T-helper 17 cell (primary cell): ENCODE measurements at places on chromosomes 5 and 9.

DNA sequence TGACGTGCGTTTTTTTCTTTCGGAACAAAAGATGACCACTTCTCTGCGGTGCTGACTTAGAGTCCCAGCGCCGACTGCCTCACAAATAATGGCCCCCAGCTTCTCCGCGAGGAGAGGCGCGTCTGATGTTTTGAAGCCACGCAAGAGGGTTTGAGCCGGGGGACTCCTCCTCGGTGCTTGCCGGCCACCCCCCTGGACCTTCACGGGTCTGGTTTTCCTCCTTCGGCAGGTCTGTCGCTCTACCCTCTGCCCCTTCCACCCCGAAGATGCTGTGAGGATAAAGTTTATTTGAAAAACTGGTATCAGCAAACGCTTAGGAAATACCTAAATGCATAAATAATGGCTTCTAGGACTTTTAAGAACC lies 584 bp downstream of the USP20 start:
- H3K27ac ChIP-seq = peak overlapping the region; percentile 96
- H3K27me3 ChIP-seq = no peaks in the 10 kb centered on the region
- peaks cover 50% of the 10 kb centered on the region for H3K4me1 ChIP-seq
- peak overlapping the region; percentile 97 for H3K4me3 ChIP-seq
- DNase-seq = no peak

DNA sequence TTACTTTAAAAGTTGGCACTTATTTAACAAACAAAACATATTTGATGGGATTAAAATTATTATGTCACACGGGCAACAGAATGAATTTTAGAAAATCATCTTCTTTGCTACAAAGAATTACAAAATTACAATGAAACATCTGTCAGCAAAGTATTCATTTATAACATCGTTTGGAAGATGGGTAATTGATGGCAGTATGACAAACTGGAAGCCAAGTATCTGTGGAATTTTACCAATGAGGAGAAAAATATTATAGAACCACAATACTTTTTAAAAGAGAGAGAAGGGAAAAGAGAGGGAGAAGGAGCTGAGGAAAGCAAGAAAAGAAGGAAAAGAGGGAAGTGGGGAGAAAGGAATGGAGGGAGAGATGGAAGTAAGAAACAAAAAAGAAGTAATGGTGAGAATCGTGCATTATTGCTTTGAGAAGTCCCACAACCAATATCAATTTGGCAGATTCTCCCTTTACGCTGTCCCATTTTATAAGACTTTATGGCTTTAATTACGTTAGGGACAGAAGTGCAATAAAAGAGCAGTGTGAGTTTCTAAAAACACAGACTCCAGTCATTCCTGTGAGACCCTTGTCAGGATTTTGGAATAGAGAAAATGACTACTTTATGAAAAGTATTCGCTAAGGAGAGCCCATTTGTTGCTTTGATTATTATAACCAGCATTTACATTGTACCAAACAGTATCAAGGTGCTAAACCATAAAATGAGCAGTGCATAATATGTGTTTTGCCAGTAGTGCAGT lies 76.7 kb downstream of the LURAP1L start:
- H3K4me1 ChIP-seq = no peaks in the 10 kb centered on the region
- H3K4me3 ChIP-seq = no peak overlapping the region
- no peaks in the 10 kb centered on the region for H3K27me3 ChIP-seq
- H3K36me3 ChIP-seq = no peaks in the 10 kb centered on the region
- DNase-seq = no peak
- H3K27ac ChIP-seq = no peak overlapping the region

- H3K36me3 ChIP-seq = peaks cover 2% of the 10 kb centered on the region
- H3K27me3 ChIP-seq = peaks cover 67% of the 10 kb centered on the region
- H3K4me3 ChIP-seq = no peak overlapping the region
These were observed 36.5 kb upstream of the SH3PXD2B start for GRCh38 chr5:172490514-172491461.

GRCh38 chr9:4979239-4979638 lies 5.8 kb upstream of the JAK2 start:
- H3K27ac ChIP-seq = no peak overlapping the region
- H3K36me3 ChIP-seq = no peaks in the 10 kb centered on the region
- DNase-seq = no peak
- peaks cover 8% of the 10 kb centered on the region for H3K4me1 ChIP-seq
- peaks cover 19% of the 10 kb centered on the region for H3K27me3 ChIP-seq

GRCh38 chr9:113772121-113772810 lies 103.8 kb upstream of the ZNF618 start:
- no peaks in the 10 kb centered on the region for H3K4me1 ChIP-seq
- H3K27me3 ChIP-seq = peaks cover 15% of the 10 kb centered on the region
- H3K36me3 ChIP-seq = no peaks in the 10 kb centered on the region
- no peak for DNase-seq
- H3K4me3 ChIP-seq = no peak overlapping the region
- H3K27ac ChIP-seq = no peak overlapping the region

DNA sequence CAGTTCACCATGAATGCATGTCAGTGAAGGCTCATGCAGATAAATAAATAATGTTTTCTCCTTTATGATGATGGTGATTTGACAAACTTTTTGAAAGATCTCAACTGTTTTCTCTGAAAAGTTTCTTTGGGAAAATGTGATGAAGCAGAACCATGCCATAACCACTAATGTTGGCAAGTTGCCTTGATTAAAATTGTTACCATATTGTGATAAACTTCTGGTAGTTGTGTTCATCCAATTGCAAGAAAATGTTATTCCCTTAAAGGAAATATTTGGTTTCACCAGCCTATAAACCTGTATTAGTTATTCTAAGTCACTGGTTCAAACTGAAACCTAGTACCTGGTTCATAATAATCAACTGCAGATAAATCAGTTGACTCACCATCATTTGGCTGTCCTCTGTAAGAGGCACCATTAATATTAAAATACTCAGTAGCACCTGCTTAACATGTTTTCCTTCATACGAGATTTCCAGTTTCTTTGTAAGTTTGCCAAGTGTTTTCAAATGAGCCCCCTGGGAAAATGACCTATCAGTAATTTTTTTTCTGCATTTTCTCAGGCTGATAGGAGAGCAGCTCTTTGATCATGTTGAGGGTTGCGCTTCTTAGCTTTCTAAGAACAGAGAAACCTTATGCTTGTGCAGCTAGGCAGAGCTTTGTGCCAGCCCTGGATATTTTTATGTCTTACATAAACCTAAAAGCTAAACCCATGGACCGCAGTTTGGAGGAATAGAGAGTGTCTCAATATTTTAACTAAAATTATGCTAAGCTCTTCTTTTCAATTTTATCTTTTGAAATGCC lies 88.0 kb downstream of the LURAP1L start:
- no peak overlapping the region for H3K4me3 ChIP-seq
- H3K27me3 ChIP-seq = no peaks in the 10 kb centered on the region
- no peaks in the 10 kb centered on the region for H3K36me3 ChIP-seq
- DNase-seq = no peak
- H3K4me1 ChIP-seq = no peaks in the 10 kb centered on the region

DNA sequence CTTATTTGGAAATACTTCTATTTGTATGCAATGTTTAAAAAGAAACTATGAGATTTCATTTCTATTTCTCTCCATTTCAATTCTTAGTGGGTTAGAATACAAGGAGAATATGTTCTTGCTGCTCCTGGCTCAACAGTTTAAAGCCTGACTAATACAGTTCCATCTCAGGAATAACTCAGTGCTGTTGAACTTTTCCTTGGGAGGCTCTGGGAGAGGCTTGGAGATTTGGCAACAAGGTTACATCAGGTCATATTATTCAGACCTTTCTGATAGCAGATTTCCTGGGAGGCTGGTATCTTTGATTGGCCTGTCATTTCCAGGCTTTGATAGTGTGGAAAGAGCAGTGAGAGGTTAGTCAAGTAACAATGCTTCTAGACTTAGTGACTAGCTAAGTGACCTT lies 481.7 kb upstream of the KLF4 start:
- no peak overlapping the region for H3K27ac ChIP-seq
- no peak for DNase-seq
- no peaks in the 10 kb centered on the region for H3K27me3 ChIP-seq
- H3K4me1 ChIP-seq = no peaks in the 10 kb centered on the region

DNA sequence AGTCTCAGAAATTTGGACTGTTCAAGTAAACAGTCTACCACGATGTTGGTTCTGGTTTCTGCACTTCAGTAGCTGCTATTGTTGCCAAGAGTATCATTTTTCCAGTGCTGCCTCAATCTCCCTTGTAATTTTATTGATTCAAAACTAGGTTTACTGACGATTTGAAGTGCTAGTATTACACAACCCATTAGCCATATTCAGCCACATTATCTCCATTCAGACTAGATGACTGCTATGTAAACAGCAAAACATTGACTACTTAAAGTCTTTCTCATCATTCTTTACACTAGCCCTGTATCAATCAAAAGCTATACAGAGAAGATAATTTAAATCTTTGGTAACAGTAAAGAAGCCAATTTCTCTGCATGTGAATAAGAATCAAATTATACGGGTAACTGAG lies 102.0 kb upstream of the TSLP start:
- no peaks in the 10 kb centered on the region for H3K4me1 ChIP-seq
- H3K36me3 ChIP-seq = no peaks in the 10 kb centered on the region
- DNase-seq = no peak
- peaks cover 9% of the 10 kb centered on the region for H3K27me3 ChIP-seq
- no peak overlapping the region for H3K4me3 ChIP-seq

DNA sequence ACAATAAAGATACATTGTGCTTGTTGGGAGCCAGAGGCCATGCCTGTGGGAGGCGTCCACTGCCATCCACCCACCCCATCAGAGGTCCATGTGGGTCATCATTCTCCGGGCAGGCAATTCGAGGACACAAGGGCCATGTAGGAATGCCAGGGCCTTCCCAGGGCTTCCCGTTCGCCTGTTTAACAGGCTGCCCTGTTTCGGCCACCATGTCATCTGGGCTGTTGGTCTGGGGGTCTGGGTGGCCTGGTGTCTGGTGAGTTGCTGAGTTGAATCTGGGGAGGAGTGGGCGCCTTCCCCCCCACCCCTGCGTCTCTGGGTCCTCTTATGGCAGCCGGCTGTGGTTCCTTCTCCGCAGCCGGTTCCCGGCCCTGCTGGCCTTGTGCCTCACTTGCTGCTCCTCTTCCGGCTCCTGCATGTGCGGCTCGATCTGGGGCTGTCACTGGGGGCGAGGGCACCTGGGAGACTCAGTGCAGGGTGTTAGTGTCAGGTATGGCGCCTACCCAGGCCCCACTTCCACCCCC lies 117.4 kb downstream of the WNK2 start:
- H3K27me3 ChIP-seq = peaks cover 11% of the 10 kb centered on the region

GRCh38 chr5:133825631-133826289 lies 142.7 kb downstream of the C5orf15 start:
- no peak overlapping the region for H3K4me3 ChIP-seq
- peaks cover 16% of the 10 kb centered on the region for H3K4me1 ChIP-seq
- peaks cover 3% of the 10 kb centered on the region for H3K36me3 ChIP-seq
- peak overlapping the region; percentile 14 for H3K27ac ChIP-seq

DNA sequence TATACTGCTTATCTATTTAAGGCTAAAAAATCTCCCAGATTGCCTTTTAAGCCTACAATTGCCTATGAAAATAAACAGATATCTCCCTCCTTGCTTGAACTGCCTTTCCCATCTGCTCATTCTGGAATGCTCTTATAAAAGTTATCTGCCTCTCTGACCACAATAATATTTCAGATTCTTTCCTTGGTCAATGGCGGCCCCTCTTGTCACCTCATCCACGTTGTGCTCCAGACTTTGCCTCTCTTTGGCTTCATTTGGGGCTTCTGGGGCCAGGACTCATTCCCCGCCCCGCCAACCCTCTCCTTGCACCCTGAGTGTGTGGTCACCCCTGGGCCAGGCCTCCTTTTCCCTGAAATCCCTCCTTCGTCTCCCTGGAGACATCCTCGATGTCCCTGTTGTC lies 110.0 kb upstream of the RPS23 start:
- H3K4me3 ChIP-seq = no peak overlapping the region
- DNase-seq = no peak
- peaks cover 2% of the 10 kb centered on the region for H3K36me3 ChIP-seq

- H3K36me3 ChIP-seq = no peaks in the 10 kb centered on the region
- H3K27ac ChIP-seq = no peak overlapping the region
- H3K4me3 ChIP-seq = no peak overlapping the region
- no peak for DNase-seq
- no peaks in the 10 kb centered on the region for H3K27me3 ChIP-seq
These were observed 2.4 kb upstream of the OMD start for GRCh38 chr9:92426501-92427145.

DNA sequence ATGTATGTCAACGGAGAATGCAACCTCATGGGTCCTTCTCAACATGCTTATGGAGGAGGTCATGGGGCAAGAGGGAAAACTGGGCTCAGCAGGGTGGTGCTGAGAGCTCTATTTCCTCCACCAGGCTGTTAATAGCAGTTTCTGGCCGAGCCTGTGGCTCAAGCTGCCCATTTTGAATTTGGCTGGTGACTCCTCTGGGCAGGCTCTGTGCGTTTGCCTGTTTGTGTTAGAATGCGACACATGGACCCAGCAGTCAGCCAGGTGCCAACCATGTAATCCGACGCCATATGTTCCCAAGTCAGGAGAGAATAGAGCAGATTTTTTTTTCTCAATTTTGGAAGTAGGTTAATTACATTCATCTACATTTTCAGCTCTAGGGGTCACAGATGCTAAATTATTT lies 387.7 kb upstream of the CLINT1 start:
- no peak overlapping the region for H3K4me3 ChIP-seq
- H3K4me1 ChIP-seq = no peaks in the 10 kb centered on the region
- H3K36me3 ChIP-seq = peaks cover 3% of the 10 kb centered on the region
- no peak for DNase-seq
- no peak overlapping the region for H3K27ac ChIP-seq
- peaks cover 20% of the 10 kb centered on the region for H3K27me3 ChIP-seq

DNA sequence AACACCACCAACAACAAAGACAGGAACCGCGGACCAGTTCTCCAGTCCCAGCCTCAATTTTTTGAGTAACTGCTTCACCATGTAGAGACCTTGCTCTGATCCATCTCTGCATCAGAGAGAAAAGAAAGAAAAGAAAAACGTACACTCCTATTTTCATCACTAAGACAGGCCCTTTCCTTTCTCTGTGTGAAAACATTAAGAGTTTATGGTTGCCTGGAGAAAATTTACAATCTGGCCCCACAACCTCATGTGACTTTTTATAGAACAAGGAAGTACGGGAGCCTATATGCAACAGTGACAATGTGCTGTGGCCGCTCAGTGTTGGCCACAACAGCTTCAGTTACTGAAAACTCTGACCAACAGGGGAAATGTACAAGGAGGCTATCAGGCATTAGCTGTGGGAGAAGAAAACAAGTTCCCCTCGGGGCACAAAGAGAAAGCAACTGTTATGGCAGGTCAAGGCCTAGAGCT lies 272.9 kb upstream of the PTGER4 start:
- H3K27me3 ChIP-seq = no peaks in the 10 kb centered on the region
- peak overlapping the region; percentile 52 for H3K4me3 ChIP-seq
- no peaks in the 10 kb centered on the region for H3K36me3 ChIP-seq
- DNase-seq = no peak
- peak overlapping the region; percentile 100 for H3K27ac ChIP-seq

- H3K4me1 ChIP-seq = no peaks in the 10 kb centered on the region
- no peaks in the 10 kb centered on the region for H3K36me3 ChIP-seq
- no peak for DNase-seq
- H3K4me3 ChIP-seq = no peak overlapping the region
These were observed 460.4 kb upstream of the RORB start for GRCh38 chr9:74036549-74037231.

- no peaks in the 10 kb centered on the region for H3K27me3 ChIP-seq
- no peak overlapping the region for H3K27ac ChIP-seq
- H3K36me3 ChIP-seq = no peaks in the 10 kb centered on the region
- H3K4me1 ChIP-seq = no peaks in the 10 kb centered on the region
- DNase-seq = no peak
These were observed 252.9 kb upstream of the PAPPA start for GRCh38 chr9:115900698-115901097.
